ENCODE measurements at places on chromosomes 7 and 10.

GRCh38 chr7:137647905-137648565 lies 198.7 kb downstream of the DGKI start:
- no peak for DNase-seq

DNA sequence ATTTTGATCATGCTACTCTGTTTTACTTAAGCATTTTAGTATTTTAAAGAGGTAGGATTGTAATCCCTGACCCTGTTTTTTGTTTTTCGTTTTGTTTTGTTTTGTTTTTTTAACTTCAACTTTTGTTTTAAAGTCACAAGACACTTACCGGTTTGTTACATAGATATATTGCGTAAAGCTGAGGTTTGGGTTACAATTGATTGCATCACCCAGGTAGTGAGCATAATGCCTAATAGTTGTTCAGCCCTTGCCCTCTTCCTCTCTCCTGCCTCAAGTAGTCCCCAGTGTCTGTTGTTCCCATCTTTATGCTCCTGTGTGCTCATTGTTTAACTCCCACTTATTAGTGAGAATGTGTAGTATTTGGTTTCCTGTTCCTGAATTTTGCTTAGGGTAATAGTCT lies 93.1 kb upstream of the TEX47 start:
- DNase-seq = no peak

DNA sequence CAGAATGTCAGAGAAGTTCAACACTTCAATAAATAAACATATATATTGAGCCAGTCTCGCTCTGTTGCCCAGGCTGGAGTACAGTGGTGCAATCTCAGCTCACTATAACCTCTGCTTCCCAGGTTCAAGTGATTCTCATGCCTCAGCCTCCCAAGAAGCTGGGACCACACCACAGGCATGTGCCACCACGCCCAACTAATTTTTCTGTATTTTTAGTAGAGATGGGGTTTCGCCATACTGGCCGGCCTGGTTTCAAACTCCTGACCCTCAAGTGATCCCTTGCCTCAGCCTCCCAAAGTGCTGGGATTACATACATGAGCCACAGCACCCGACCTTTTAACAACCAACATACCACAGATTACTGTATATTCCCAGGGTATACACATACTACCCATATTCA lies 134.2 kb downstream of the JMJD1C start:
- no peak for DNase-seq

- DNase-seq = peak; percentile 74
Measured at GRCh38 chr10:96720422-96721206, at the start of gene PIK3AP1. Gene PIK3AP1 (minus strand): TSS chr10:96720514. CDS start chr10:96720394, 120 bp downstream.

DNA sequence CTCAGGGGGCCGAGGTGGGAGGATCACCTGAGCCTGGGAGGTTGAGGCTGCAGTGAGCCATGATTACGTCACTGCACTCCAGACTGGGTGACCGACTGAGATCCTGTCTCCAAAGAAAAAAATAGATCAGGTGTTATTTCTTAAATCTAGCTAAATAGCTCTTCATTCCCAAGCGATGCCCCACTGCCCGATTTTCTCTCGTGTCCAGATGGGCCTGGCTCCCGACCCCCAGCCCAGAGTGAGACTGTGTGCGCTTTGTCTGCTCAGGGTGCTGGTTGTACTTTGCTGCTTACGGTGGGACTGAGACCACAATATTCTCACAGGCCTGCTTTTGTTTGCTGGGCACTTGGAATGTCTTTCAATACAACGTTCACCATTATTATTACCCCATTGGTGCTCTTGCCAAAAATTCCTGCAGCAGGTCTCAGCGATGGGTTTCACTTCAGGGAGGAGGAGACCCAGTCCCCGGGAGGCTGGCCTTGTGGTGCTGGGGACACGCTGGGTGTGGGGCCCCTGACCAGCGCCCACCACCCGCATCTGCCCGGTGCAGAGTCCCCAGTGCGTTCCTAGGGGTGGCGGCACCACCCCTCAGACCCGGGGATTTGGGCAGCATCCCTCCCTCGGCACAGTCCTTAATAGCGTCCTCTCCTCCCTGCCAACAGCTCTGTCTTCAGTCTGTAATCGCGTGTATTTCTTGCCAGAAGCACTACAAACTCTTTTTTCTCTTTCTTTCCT lies 20.4 kb upstream of the DPYSL4 start:
- DNase-seq = no peak

DNA sequence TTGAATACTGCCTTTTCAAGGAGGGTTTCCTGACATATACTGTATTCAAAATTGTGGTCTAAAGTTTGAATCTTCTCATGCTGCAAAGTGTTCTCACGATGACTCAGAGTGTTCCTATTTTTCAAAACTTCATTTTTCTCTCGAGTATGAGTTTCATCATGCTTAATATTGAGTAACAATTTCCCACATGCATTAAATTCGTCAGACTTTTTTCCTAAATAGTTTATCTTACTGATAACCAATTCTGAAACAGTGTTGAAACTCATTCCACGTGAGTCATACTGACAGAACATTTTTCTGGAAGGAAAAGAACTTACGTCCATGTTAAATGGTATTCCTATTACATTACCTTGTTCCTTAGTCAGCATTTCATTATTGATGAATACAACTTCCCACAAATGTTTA lies 44.1 kb downstream of the ZNF33B start:
- DNase-seq = no peak
